ENCODE measurements at places on chromosomes 12 and 14. TPM values are rescaled to one million over a fixed set of nuclear protein-coding genes. Genes with fewer than 3 reads are reported as not detected.

ARHGEF40 gene
- 15.3 TPM for total RNA-seq

SERPINA5 gene
- 0.16 TPM for total RNA-seq

EML5 gene
- 0.76 TPM for total RNA-seq

E2F7 gene
- total RNA-seq: 7.0 TPM

BEST3 gene
- total RNA-seq: 1.2 TPM

DAO gene
- total RNA-seq: not detected

CDKN3 gene
- 71.4 TPM for total RNA-seq

SERPINA3 gene
- 11.2 TPM for total RNA-seq

MOAP1 gene
- total RNA-seq: 16.6 TPM

CEBPE gene
- not detected for total RNA-seq

MSRB3 gene
- 24.1 TPM for total RNA-seq

KRT71 gene
- 0.05 TPM for total RNA-seq

LMO3 gene
- not detected for total RNA-seq

RASSF9 gene
- total RNA-seq: 0.67 TPM

COX8C gene
- not detected for total RNA-seq

RAB2B gene
- total RNA-seq: 11.2 TPM

A2ML1 gene
- not detected for total RNA-seq

TSPAN19 gene
- not detected for total RNA-seq

ARHGDIB gene
- 1.3 TPM for total RNA-seq

TAOK3 gene
- 9.4 TPM for total RNA-seq

BLOC1S1 gene
- total RNA-seq: 154 TPM

SLC25A21 gene
- 0.35 TPM for total RNA-seq

FAM181A gene
- not detected for total RNA-seq

NUAK1 gene
- 8.8 TPM for total RNA-seq

SLC10A1 gene
- not detected for total RNA-seq
